NCI-H187 (cell line): ENCODE measurements at places on chromosomes 2 and 18.
A peak's percentile ranks its signal among the peaks of the same experiment; 100 is the strongest.

DNA sequence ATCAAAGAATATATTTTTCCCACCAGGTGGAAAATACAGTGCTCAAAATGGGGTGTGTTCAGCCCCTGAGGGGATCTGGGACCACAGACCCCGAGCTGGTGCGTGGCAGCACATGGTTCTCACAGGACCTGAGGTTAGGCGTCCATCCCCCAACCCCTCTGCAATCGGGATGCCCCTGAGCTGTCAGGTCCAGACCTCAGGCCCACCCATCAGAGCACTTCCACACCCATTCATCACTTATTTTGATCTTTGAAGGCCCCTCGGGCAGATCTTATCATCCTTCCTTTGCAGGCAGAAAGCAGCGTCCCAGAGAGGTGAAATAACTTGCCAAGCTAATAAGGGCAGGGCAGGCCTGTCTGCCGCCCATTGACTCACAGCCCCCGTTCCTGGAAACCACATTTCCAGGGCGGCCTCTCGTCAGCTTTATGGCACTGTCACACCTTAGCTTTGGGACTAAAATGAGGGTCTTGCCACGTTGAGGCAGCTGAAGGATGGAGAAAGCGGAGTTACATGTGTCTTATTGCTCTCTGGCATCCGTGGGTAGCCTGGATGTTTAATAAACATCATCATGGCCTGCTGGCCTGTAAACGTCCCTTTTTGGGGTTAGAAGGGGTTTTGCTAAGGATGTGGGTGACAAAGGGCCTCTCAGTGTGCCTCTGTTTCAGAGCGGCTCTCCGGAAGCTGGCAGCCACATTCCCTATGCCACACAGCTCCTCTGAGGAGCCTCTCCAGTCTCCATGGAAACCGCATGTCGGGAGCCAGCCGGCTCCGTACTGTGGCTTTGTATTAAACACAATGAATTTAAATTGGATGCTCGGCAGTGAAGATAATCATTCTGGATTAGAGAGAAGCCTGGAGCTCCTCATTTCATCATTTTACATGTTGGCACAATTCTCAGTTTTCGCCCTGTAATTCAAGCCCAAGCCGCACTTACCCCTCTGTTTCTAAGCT is 58.3 kb upstream of the MAPRE3 start:
- DNase-seq, result peak; percentile 46

GRCh38 chr2:86199834-86200177 is 549 bp downstream of the MRPL35 start:
- DNase-seq, result no peak

DNA sequence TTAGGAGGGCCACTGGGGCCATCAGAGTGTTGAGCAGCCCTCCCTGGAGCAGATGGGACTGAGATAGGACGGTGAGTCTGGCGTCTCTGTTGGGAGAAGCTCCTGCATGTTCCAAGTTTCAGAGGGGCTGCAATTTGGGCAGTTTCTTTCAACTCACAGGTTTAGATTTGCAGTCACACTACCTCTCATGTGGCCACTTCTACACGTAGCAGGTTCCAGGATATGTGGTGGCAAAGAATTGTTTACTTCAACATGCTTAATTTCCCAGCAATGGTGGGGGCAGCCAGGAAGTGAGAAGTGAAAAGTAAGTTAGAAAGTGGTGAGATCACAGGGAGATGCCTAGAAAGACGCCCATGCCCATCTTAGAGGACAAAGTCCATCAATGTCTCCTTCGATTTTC is 9.3 kb downstream of the NCK2 start:
- DNase-seq, result no peak

DNA sequence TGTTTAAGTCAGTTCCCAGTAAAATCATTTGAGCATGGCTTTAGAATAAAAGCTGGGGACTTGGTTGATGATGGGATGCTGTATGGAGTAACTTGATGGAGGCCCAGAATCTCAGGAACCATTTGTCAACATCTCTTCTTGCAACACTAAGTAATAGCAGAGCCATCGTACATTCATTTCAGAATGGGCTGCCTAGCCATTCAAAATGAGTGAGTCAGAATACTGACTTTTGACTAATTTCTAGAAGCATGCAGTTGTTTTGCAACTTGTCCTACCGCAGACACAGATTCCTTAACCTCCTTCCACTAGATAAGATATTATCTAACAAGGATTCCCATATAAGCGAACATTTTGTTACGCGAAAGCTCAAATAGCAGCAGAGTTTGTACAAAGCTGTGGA is 229.5 kb downstream of the CNTNAP5 start:
- DNase-seq, result no peak

DNA sequence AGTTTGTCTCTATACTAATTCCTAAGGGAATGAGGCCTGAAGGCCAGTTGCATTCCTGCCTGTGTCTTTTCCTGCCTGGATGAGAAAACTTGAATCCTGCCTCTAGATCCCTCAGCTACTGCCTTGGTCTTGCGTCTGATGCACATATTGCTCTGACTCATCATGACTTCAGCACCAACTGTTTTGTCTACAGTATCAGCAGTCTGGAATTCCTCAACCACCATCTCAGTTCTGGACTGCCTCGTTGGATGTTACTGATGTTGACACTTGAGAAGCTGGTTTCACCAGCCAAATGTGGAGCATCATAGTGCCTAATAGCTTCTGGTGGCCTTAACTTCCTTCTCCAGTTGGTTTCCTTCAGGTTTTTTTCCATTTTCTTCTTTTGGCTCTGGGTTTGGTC is 211.0 kb downstream of the CTNNA2 start:
- DNase-seq, result no peak

GRCh38 chr2:241659150-241659739 is 21.8 kb downstream of the ATG4B start:
- DNase-seq, result no peak

DNA sequence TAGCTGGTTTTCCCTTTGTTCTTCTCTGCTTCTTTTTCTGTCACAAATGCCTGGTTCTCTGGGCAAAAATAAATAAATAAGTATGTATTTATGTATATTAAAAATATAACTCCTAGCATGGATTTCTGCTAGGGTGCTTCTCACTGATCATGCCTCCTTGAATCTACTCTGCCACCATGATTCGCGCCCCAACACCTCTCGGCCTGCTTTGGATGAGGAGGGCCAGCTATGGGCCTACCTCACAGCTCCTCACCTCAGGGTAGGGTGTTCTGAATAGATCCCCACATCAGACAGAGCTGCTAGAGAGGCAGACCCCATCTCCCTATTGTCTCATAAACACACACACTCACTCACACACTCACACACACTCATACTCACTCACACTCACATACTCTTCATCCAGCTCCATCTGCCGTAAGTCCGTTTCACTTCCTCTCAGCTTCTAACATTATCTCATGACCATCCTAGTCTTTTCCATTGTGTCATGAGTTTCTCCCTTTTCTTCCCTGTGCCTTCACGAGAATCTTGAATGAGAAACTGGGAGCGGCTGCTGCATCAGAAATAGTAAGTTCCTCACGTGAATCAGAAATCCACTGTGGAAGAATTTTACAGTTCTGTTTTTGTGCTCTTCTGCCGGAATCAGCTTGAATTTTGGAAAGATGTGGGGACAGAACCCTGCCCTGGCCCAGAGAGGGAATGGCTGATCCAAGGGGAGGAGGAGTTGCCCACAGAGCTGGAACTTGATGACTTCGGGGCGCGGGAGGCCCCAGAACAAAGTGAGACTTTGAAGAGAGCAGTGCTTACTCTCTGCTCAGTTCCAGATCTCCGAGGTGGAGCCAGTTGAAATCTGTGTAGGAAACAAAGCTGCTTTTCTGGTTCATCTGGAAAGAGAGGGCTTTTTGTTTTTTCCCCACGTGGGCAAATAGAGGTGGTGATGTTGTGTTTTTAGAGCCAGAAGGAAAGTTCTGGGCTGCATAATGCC is 20.9 kb downstream of the ANXA4 start:
- DNase-seq, result no peak

DNA sequence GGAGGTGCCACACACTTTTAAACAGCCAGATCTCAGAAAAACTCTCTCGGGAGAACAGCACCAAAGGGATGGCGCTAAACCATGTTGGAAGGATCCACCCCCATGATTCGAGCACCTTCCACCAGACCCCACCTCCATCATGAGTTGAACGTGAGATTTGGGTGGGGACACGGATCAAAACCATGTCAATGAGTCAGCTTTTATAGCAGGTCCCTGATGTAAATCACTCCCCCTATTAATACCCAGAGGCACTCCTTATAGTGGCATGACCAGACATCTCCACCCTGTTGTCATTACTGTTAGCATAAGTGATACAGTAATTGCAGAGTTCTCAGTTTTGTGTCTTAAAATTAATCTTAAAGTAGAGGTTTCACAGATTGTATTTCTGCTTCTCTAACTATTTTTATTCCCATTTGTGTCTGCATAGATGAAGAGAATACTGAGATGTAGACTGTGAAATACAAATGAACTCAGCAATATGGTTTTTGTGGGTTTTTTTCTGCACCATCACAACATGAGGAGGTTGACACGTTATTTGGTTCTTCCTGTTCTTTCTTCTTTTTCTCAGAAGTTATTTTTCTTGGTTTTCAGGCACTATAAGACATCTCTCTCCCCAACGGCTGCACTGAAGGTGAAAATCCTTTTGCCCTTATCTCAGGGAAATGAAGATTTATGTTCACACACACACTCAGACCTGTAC is 218.2 kb downstream of the ARL4C start:
- no peak for DNase-seq

- DNase-seq, result no peak
Measured at GRCh38 chr2:175872005-175872348, 130.1 kb downstream of the LNPK start.

DNA sequence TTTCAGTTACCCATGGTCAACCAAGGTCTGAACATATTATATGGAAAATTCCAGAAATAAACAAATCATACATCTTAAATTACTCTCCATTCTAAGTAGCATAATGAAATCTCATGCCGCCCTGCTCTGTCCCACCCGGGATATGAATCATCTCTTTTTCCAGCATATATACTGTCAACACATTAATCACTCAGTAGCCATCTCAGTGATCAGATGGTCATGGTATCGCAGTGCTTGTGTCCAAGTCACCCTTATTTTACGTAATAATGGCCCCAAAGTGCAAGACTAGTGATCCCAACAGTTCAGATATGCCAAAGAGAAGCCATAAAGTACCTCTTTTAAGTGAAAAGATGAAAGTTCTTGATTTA is 43.8 kb downstream of the OSBPL6 start:
- no peak for DNase-seq

GRCh38 chr18:11387880-11388279 is 221.5 kb upstream of the SLC35G4 start:
- DNase-seq, result no peak

- DNase-seq, result no peak
Measured at GRCh38 chr2:217086038-217086522, 226.2 kb upstream of the TNP1 start.

DNA sequence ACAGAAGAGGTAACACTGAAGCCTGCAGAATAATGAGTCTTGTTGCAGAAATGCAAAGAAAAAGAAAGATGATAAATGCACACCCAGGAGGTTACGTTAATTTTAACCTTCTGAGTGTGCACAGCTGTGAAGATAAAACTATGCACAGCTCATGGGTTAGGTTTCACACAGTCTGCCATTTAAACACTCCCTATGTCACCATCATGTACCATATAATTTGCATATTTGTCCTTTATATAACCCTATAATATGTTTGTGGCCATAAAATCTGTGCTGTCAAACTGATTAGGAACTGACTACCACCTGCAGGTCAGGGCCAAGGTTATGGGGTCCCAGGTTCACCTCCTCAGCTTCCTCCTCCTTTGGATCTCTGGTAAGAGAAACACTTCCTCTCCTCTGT is 205.5 kb downstream of the RPIA start:
- DNase-seq, result no peak

DNA sequence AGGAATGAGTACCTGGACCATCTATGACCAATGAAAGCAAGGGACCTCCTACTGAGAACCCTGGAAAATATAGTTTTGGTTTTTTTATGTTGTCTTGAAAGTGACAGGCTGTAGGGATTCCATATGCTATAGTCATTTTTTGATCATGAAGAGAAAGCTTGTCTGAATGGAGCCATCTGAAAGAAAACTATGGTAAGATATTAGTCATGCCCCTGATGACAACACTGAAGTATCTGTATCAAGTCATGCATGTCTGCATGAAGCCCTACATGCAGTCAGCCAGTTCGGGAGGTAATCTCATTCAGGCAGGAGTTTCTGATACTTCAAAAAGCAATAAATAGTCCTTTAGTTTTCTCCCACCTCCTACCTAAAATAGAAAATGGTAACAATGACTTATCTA is 1042.0 kb downstream of the DPP10 start:
- DNase-seq, result no peak

DNA sequence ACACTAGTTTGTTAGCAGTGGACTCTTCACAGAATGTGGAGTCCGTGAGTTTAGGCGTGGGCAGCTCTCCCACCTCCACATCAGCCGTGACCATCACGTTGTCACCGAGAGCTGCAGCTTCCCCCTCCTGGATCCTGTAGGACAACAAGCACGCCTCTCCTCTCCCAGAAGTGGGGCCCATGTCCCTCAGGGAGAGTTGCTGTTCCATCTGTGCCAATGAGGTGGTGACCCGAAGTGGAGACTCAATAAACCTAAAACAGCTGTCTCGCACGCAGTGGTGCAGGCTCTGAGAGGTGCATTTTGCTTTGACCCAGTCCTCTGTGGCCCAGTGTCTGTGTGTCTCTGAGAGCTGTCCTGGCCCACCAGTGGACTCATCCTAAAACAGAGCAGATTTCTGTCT is 456.5 kb upstream of the SOX11 start:
- DNase-seq, result no peak

- DNase-seq, result no peak
Measured at GRCh38 chr2:160206436-160206835, 6.4 kb upstream of the ITGB6 start.

- DNase-seq, result no peak
Measured at GRCh38 chr2:111897924-111898702, at the start of gene MERTK. MERTK (plus strand) TSS chr2:111898607; CDS start chr2:111898736, 129 bp downstream.

DNA sequence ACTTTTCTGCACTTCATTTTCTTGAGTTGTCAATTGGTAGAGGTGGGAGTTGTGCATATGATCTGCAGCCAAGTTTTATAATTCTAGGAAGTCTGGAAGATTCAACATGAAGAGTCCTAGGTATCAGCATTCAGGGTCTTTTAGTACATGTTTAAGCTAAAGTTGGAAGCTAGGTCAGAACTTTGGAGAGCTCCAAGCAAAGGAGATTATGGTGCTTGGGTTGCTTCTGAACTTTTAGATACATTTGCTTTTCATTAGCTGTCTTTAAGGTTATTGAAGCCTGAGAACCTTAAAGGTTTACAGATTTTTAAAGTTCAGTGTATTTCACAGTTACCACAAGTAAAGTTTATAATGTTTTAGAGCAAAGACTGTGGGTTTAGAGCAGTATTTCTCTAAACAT is 85.5 kb downstream of the EPC2 start:
- no peak for DNase-seq

- DNase-seq, result no peak
Measured at GRCh38 chr2:111226876-111227700, 106.4 kb downstream of the BCL2L11 start.
